ENCODE measurements at places on chromosomes 13 and 19.

DNA sequence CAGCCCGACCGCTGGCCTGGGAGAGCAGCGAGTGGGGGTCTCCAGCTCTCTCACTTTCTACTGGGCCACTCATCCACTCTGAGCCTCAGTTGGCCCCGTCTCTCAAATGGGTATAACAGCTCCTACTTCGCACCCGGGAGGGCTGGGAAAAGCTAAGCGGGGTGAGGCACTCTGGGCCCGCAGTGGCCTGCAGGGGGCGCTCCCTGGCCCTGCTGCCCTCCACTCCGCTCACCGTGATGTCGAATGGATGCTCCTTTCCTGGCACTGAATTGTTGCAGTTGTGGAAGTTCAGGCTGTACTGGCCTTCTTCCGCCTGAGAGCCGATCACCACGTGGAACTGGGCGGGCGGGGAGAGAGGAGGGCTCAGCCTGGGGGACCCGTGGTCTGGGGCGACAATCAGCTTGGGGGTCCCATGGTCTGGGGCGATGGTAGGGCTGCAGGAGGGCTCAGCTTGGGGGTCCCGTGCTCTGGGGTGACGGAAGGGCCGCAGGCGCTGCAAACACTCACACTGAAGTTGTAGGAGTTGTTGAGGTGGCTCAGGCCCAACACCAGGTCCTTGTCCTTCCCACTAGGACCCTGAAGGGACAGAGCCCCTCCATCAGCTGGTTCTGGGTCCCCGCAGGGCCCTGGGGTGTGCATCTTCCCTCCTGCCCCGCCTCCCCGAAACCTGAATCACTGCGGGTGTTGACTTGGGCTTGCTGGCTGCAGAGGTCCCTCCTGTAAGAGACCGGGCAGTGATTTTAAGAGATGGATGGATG is 3.9 kb downstream of the GPR108 start:
- DNase-seq, result peak; percentile 35

GRCh38 chr13:74145249-74145975 is 11.2 kb upstream of the KLF12 start:
- DNase-seq, result no peak

DNA sequence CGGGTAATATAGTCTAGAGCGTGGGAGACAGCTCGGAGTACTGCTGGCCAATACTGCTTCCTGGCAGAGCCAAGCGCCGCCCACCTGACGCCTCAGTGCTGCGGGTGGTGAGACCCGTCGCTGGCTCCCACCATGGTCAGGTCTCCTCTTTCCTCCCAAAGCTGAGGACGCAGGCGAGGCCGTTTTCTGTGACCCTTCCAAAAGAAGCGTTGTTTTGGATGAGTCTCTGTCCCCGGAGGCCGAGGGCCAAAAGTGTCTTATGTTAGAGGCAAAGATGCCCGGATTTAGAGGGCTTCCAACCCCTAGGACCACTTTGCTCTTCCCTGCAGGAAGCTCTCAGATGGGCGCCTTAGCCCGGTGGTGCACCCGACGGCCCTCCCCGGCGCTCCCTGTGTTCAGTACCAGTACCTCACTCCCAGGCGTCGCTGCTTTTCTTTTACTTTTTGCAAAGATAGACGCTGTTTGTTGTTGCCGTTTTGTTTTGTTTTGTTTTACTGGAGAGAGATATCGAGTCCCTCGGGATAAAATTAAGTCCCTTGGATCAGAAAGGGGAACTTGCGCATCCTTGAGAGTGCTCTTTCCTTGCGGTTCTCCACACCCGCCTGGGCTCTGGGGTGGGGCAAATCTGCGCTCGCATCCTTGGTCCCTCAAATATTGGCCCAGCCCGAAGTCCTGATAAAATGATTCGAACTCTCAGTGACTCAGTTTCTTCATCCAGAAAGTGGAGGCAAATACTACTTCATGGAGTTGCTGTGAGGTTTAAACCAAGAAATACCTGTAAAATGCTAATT is 7.0 kb downstream of the PDX1 start:
- DNase-seq, result no peak

DNA sequence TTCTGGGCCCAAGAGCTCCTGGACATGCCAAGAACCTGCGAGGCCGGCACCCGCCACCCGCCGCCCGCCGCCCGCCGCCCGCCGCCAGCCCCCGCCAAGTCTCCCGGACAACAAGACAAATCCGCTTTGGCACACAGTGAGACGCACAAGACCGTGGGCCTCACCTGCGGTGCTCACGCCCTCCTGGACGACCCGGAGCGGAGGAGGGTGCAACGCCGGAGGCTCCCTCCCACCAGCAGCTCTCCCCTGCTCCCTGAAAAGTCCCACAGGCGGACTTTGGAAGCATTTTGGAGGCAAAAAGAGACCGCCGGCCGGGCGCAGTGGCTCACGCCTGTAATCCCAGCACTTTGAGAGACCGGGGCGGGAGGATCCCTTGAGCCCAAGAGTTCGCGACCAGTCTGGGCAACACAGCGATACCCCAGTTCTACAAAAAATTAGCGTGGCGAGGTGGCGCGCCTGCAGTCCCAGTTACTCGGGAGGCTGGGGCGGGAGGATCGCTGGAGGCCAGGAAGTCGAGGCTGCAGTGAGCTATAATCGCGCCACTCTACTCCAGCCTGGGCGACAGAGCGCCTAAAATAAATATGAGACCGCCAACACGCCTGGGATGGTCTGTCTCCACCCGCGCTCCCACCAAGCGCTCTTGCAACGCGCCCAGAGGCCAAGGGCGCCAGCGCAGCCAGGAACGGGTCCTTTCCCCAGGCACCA is 783 bp downstream of the RHPN2 start:
- no peak for DNase-seq

DNA sequence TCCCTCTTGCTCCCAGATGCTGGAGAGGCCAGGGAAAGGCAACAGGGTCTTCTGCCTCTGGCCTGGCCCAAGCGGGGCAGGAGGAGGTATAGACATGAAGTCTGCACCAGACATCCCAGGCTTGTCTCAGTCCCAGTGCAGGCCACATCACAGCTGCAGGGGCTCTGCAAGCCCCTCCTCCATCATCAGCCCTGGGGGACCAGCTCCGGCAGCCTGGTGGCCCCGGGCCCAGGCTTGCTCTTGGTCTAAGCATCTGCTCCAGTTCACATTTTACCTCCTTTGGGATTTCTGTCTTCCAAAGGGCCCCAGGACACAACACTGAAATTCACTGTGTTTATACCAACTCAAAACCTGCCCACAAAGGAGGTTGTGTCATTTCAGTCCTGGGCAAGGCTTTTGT is 359.4 kb downstream of the ZNF536 start:
- no peak for DNase-seq

DNA sequence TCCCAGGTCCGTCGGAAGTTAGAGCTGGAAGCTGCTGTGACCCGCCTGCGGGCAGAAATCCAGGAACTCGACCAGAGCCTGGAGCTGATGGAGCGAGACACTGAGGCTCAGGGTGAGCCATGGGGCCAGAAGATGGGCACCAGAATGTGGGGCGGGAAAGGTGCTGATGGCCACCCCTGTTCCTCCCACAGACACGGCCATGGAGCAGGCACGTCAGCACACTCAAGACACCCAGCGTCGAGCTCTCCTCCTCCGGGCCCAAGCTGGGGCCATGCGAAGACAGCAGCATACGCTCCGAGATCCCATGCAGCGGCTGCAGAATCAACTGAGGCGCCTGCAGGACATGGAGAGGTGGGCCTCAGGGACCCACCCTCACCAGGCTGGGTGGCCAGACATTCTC is 2.5 kb downstream of the HAUS5 start:
- no peak for DNase-seq

GRCh38 chr13:34467450-34468083 is 474.5 kb upstream of the NBEA start:
- DNase-seq, result no peak

DNA sequence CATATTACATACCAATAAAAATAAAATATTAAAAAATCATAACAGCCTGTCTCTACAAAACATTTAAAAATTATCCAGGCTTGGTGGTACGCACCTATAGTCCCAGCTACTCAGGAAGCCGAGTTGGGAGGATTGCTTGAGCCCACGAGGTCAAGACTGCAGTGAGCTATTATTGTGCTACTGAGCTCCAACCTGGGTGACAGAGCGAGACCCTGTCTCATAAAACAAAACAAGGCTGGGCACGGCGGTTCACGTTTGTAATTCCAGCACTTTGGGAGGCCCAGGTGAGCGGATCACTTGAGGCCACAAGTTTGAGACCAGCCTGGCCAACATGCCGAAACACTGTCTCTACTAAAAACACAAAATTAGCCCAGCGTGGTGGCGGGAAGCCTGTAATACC is 52.2 kb upstream of the LSM14A start:
- DNase-seq, result no peak

- no peak for DNase-seq
These were observed 66.2 kb downstream of the SLITRK1 start for GRCh38 chr13:83816081-83816480.

GRCh38 chr19:18481505-18482222 is 40.2 kb downstream of the ELL start:
- DNase-seq, result no peak

GRCh38 chr19:21607449-21607848 is 102.0 kb downstream of the ZNF429 start:
- DNase-seq, result no peak

GRCh38 chr19:6056801-6057650 is 53.3 kb downstream of the RFX2 start:
- DNase-seq, result no peak

GRCh38 chr13:105341256-105341655 is 1194.2 kb downstream of the EFNB2 start:
- no peak for DNase-seq

- peak; percentile 80 for DNase-seq
These were observed 22.6 kb downstream of the FBXL12 start for GRCh38 chr19:9796113-9796773.

GRCh38 chr13:104006625-104007075 is 940.4 kb upstream of the SLC10A2 start:
- no peak for DNase-seq

GRCh38 chr19:3276341-3276799 is 51.9 kb downstream of the CELF5 start:
- DNase-seq, result peak; percentile 53

DNA sequence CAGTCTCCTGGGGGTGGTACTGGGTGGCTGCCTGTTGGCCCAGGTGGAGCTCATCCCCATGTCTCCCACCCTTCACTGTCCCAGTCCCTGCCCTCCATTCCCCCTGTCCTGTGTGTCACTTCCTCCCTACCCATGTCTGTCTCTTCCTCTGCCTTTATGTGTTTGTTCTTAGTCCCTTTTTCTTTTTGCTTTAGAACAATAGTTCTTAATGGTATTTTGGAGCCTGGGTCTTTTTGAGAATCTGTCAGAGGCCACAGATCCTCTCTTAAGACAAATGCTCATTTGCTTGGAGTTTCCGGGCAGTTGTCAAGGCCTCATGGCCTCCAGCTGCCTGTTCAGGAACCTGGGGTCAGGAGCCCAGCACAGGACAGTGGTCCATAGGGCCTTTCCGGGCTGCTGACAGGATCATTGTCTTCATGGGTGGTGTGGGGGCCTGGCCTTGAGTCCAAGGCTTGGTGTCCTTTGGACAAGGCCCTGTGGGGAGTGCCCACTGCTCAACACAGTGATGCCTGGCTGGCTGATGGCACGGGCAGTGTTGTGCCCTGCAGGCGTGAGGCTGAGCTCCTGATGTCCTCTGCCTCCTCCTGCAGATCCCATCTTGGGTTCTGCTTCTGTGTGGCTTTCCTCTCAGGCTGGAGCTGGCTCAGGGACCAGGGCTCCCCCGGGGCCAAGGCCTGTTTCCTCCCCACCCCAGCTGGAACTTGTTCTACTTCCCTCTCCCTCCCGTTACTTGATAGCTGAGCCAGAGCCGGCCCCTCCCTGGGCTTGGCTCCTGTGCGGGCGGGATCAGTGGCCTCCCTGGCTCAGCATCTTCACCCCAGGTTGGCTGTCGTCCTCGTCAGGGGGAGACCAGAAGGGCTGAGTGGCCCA is 3.5 kb downstream of the EGLN2 start:
- DNase-seq, result no peak

GRCh38 chr13:22662771-22663170 is 518.0 kb upstream of the SGCG start:
- no peak for DNase-seq

- DNase-seq, result no peak
These were observed 32.7 kb downstream of the MBNL2 start for GRCh38 chr13:97254816-97255215.

GRCh38 chr19:2083174-2083854 is 12.8 kb downstream of the MOB3A start:
- peak; percentile 45 for DNase-seq

GRCh38 chr13:51317262-51317661 is 22.2 kb upstream of the SERPINE3 start:
- DNase-seq, result no peak

DNA sequence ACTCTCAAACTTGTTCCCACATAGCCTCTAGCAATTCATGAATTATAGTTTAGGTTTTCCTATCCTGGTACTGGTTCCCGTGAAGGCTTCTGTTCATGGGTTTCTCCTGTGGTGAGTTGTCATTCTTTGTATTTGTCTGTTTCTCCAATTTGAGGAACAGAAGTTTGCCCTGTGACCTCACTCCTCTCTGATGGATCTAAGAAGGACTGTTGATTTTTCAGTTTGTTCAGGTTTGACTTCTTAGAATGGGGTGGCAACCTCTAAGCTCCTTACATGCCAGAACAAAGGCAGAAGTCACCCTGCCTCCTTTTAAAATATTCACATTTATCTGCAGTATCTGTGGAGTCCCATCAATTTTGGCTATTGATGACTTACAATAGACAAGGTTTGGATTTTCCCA is 354.0 kb downstream of the SPRY2 start:
- no peak for DNase-seq

- no peak for DNase-seq
These were observed 267.3 kb downstream of the FGF9 start for GRCh38 chr13:21938168-21938567.

Measured in T-helper 2 cell (primary cell).